ENCODE measurements at places on chromosomes 13 and 19. TPM values are rescaled to one million over a fixed set of nuclear protein-coding genes. Genes with fewer than 3 reads are reported as not detected.
A peak's percentile ranks its signal among the peaks of the same experiment; 100 is the strongest.

- DNase-seq = peak; percentile 15
Observed at GRCh38 chr19:21559444-21559843, 54.0 kb downstream of the ZNF429 start.

ZNF429 gene
- total RNA-seq = 9.0 TPM

DNA sequence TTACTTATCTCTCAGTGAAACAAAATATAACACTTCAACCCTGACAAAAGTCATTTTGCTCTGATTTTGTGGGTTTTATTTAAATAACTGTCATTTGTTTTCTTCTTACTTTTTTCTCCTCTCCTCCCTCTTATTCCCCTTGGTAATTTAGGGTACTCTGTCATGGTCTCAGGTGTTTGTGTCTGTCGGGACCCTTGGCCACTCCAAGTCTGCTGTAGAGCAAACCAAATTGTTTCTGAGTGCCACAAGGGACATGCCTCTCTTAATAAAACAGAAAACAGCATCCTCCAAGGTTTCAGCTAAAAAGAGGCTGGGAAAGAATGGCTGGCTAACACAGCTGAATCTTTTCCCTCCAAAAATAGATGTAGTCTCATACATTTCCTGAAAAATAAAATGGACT lies 573.1 kb upstream of the KLF12 start:
- DNase-seq = no peak

- no peak for DNase-seq
Observed at GRCh38 chr13:42412812-42413483, 141.0 kb downstream of the AKAP11 start.

OR4F17 gene
- total RNA-seq = not detected

DNA sequence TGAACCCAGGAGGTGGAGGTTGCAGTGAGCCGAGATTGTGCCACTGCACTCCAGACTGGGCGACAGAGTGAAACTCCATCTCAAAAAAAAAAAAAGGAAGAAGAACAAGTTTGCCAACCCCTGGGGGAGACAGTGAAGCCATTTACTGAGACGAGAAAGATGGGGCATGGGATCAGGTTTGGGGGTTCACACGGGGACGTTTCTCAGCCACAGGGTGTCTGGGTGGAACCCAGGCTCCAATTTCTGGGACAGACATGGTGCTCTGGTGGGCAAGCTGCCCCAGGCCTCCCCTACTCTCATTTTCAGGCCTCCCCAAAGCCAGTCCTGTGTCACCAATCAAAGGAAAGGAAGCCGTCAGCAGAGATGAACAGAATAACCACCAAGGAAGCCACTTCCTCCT lies 13.4 kb downstream of the HSH2D start:
- DNase-seq = no peak

GRCh38 chr13:98488736-98489135 lies 88.2 kb downstream of the STK24 start:
- no peak for DNase-seq

- no peak for DNase-seq
Observed at GRCh38 chr13:51043310-51043709, 67.8 kb downstream of the C13orf42 start.

DNA sequence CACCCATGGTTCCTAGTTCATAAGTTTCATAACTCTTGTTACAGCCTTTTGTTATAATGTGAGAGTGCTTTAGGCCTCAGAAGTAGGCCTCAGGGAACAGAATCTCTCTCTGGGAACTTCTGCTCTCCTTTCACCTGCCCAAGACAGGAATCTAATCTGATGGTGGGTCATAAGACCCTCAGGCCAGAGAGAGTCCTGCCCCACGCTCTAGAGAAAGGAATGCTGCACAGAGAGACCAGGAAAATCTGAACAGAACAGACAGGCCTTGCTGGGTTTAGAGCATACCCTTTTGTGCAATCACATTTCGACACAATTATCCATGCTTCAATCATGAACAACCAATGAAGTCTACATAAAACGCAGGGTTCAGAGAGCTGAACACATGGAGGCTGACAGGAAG lies 3.4 kb upstream of the DIAPH3 start:
- DNase-seq = no peak

DNA sequence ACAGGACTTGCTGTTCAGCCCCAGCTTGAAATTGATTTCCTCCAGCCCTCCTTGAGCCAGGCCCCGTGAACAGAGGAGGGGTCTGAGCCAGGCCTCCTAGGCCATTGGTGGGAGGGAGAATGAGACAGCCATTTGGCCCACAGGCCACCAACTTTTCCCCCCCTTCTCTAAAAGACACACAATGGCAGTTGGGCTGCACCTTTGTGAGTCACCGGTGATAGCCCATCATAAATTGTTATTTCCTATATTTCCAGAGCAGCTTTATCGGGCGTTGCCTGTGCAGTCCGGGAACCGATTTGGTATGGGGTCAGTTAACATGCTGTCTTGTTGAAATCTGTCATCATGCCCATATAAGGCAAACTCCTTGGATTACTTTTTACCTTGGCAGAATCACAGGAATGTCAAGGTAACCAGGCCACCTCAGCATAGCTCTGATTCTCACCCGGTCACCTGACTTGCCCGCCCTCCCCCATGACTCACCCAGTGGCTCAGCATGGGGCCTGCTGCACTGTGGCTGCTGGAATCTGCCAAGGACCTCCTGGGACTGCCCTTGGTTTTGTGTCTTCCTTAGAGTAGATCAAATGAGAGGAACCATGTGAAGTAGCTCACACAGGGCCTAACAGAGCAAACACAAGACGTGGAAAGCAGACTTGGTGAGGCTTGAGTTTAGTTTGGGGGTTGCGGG lies 36.1 kb downstream of the ACTN4 start:
- peak; percentile 84 for DNase-seq

DNA sequence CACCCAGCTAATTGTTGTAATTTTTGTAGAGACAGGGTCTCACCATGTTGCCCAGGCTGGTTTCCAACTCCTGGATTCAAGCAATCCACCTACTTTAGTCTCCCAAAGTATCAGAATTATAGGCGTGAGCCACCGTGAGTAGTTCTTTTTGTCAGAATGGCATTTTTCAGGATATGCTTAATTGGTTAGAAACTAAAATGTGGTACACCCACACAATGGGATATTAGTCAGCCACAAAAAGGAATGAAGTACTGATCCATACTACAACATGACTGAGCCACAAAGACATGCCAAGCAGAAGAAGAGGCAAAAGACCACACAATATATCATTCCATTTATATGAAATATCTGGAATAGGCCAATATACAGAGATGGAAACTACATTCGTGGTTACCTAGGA lies 41.7 kb upstream of the MAP3K10 start:
- DNase-seq = no peak

ZNF556 gene
- 0.12 TPM for total RNA-seq

JSRP1 gene
- total RNA-seq = 0.55 TPM

ZNF677 gene
- 6.4 TPM for total RNA-seq

DNA sequence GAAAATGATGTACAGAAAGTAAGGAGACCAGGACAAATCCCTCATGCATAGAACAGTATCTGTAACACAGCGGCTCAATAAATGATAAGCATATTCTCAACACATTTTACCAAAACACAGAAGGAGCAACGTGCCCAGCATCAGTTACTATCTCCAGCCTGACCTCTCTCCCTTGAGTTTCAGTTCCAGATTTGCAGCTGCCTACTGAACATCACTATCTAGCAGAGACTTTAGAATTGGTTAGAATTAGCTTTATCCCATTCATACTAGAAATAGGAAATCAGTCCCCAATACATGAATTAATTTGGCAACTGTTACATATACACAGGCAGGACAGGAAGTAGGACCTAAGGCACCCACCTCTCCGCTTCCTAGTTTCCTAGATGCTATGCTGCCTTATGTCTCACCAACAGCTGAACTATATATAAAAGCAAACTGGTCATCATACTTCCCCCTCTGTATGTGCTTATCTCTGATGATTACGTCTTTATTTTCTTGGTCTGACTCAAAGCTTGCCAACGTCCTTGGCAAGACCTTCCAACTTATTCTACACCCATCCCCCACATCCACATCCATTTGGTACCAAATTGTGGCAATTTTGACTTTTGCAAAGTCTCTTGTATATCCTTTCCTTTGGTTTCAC lies 61.1 kb downstream of the SACS start:
- no peak for DNase-seq

GRCh38 chr13:100274942-100275506 lies 186.1 kb downstream of the PCCA start:
- no peak for DNase-seq

- no peak for DNase-seq
Observed at GRCh38 chr19:48914181-48914580, 14.1 kb downstream of the NUCB1 start.

DNA sequence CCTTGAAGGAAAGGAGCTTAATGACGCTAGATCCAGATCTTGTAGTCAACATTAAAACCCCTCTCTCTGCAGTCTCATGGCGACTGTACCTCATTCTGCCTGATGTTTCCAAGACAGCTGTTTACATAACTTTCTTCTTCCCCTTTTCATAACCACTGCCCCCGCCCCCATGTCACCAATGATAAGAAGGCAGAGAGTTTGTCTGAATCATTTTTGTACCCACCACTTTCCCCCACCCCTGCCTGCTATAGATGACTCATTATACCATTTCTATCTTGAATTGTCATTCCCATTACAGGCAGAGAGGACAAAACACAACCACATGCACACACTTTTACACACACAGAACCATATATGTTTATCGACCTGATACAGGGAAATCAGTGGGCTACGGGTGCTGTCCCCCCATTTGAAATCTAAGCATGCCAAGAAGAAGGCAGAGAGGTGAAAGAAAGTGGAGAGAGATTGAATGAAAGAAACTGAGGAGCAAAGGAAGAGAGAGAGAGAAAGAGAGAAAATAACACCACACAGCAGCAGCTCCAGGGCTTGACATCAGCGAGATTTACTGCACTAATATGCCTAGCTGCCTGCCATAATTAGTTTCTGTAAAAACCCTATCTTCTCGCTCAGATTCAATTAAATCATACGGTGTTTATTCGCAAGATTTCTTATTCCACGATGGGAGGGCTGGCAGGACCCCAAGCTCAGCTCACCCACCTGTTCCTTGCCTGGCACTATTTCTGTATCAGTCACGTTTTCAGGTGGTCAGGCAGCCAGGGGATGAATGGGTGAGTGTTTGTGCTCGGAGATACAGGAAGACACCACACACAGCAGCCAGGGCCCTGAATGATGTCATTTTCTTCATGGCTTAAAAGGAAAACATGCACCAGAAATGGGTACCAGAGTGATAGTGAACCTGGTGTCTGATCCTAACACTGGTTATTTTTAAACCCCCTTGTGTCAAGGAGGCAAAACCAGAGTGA lies 114.3 kb upstream of the SERP2 start:
- peak; percentile 49 for DNase-seq

GRCh38 chr19:19407633-19407930 lies 2.1 kb downstream of the GATAD2A start:
- no peak for DNase-seq

- DNase-seq = no peak
Observed at GRCh38 chr13:83515268-83516015, 366.8 kb downstream of the SLITRK1 start.

DNA sequence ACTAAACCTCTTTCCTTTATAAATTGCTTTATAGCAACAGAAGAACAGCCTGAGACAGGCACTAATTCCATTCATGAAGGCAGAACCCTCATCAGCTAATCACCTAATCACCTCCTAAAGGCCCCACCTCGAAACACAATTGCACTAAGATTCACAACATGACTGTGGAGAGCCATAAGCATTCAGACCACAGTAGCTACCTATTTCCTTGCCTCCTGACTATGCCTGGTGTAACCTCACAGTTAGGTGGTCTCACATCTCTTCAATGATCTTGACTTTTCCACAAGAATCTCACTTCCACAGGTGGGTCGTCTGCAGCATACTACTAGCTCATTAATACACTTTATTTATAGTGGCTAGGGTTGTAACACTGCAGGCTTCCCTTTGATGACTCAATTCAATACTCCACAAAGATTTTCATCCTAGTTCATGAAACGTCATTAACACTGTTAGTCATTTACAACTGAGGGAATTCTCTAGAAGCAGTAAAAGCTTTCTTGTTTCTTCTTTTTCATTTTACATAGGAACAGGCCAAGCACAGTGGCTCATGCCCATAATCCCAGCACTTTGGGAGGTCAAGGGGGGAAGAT lies 27.1 kb downstream of the STK24 start:
- no peak for DNase-seq

OR7C1 gene
- not detected for total RNA-seq

ODAD3 gene
- 0.42 TPM for total RNA-seq

CD209 gene
- 12.1 TPM for total RNA-seq

RINL gene
- total RNA-seq = 3.2 TPM

DNA sequence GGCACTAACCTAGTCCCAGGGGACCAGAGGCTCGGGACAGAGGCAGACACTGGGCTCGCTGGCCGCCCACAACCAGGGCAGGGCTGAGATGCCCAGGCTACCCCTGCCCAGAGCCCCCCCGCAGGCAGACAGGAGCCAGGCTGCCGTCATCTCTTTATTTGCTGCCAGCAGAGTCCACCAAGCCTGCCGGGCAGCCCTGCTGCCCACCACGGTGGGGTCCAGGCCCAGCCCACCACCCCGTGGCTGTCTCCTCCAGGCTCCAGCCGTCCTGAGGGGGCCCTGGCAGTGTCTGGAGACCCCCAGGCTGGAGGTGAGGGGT lies 5.0 kb downstream of the TEKTIP1 start:
- no peak for DNase-seq

NKPD1 gene
- total RNA-seq = 0.15 TPM

- DNase-seq = no peak
Observed at GRCh38 chr19:12759686-12760085, 8.1 kb downstream of the BEST2 start.

CYP2F1 gene
- total RNA-seq = not detected

GRCh38 chr13:39765801-39766463 lies 110.5 kb downstream of the COG6 start:
- peak; percentile 66 for DNase-seq

- DNase-seq = peak; percentile 50
Observed at GRCh38 chr19:3801412-3802096, 15.4 kb upstream of the MATK start.

- DNase-seq = no peak
Observed at GRCh38 chr19:4430760-4431159, 26.8 kb downstream of the UBXN6 start.

- no peak for DNase-seq
Observed at GRCh38 chr19:28492201-28492600, 720.8 kb downstream of the UQCRFS1 start.

- DNase-seq = no peak
Observed at GRCh38 chr13:112161521-112162301, 94.8 kb downstream of the SOX1 start.

GRCh38 chr19:35846038-35846668 lies 6.2 kb downstream of the NPHS1 start:
- DNase-seq = no peak

- DNase-seq = no peak
Observed at GRCh38 chr19:54256250-54257115, 590 bp downstream of the LILRB5 start.

DNA sequence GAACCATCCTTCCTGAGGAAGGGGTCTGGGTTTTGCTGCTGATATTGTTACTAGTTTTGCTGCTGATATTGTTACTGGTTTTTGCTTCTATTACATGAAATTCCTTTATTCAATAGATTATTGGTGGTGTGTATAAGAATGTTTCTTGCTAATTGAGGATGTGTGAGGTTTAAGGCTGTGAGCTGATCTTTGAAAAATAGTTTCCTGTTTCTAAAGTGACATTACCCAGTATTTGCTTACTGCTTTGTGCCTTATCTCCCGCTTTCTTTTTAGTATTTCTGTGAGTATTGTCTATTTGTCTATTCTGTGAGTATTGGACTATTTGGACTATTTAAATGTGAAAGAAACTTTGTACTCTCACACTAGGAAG lies 38.2 kb upstream of the C1QTNF9 start:
- no peak for DNase-seq

All from left colon (tissue), 2 donors.